ENCODE measurements at places on chromosomes 12 and 14.

DNA sequence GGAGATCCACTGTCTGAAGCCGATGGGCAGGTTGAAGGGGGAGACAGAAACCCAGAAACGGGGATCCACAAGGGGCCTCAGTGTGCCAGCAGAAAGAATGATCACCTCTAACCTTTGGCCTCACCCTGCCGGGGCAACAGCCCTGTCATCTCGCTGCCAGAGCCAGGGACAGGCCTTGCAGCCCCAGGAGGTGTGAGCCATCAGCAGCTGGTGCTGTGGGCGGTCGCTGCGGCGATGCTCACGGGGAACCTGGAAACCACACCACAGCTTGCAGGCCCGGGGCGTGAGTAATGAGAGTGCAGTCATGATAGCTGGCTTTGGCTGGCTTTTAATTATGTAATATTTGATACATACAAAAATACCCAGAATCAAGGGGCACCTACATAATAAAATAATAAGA, 4.7 kb upstream of the TTC7B start:
- DNase-seq, result peak; percentile 51

GRCh38 chr12:75560167-75560566, 48.8 kb upstream of the KRR1 start:
- no peak for DNase-seq

DNA sequence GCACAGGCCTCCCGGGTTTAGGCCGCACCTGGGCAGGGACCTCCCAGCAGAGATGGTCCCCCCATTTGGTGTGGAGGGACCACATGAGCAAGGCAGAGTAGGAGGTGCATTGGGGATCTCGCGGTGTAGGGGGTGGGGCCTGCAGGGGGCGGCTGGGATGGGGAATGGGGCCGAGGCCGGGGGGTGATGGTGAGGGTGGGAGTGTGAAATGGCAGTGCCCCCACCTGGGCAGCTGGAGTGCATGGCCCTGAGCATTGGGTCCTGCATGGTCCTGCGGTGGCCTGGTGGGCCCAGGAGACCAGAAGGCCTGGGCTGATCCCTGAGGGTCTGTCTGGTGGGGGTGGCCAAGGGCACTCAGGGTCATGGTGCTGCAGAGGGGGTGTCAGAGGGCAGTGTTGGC, 111.8 kb downstream of the KIF26A start:
- DNase-seq, result no peak

GRCh38 chr14:94572637-94573303, 8.5 kb upstream of the SERPINA5 start:
- no peak for DNase-seq

GRCh38 chr14:54486685-54487084, 2.1 kb downstream of the GMFB start:
- DNase-seq, result no peak

- no peak for DNase-seq
These were observed 37.0 kb upstream of the SFSWAP start for GRCh38 chr12:131673888-131674257.
